ENCODE measurements at places on chromosomes 7 and 10.

DNA sequence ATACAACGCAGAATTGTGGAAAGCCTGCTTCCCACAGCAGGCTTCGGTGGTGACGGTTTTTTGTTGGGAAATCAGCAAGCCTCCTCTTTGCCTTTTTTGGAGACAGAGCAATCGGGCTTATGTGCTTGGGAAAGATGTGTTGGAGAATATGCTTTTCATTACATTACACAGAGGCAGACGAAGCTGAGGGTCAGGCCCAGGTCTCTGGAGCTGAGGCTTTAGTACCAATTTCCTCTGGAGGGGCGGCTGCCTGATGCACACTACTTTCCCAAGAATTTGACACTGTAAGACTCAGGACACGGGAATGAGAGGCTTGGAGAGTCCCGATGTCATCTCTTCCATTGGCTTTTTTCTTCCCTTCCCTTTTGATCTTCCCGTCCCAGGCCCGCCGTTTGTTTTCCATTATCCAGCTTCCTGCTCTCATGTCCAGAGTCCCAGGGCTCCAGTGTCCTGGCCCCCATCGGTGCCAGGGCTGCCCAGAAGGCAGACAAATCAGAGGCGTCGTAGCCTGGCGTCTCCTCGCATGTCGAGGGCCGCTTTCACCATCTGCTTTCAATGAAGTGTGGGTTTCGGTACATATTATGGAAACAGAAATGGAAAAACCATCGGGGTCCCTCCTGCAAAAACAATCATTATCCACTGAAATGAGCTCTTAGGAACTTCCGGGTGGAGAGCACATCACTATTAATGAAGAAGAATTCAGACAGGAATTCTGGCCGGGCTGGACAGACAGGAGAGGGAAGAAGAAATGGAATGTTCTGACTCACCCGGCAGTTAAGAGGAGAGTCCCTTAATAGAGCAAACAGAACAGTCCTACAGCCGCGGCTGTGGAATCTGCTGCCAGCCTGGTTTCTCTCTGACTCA lies 123.0 kb upstream of the JCAD start:
- DNase-seq = no peak

- peak; percentile 19 for DNase-seq
These were observed at the start of gene DNAJC12 for GRCh38 chr10:67837541-67838314. DNAJC12 (minus strand) TSS chr10:67838188; CDS start chr10:67838011, 177 bp downstream.

GRCh38 chr10:110610308-110610774 lies 33.8 kb upstream of the RBM20 start:
- peak; percentile 60 for DNase-seq

- no peak for DNase-seq
These were observed 30.7 kb upstream of the ADCY1 start for GRCh38 chr7:45543473-45543872.

DNA sequence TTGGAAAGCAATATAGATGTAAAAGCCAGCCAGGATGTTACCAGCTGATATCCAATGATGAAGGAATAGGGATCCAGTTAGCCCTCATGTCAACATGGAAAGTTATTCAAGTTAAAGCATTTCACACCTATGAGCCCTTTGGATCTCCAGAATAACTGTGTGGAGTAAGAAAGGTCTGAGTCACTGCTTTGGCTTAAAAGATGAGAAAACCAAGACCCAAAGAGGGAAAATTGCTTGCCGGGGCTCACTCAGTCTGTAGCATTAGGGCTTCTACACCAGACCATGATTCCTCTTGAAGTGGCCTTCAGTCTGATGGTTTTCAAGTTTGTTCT lies 12.6 kb downstream of the LSM5 start:
- no peak for DNase-seq

- DNase-seq = no peak
These were observed 1256.1 kb upstream of the LRRN3 start for GRCh38 chr7:109834851-109835250.

- peak; percentile 35 for DNase-seq
These were observed 916 bp downstream of the LAMB1 start for GRCh38 chr7:108001764-108002725.

GRCh38 chr7:124566583-124566982 lies 199.0 kb downstream of the GPR37 start:
- DNase-seq = no peak

DNA sequence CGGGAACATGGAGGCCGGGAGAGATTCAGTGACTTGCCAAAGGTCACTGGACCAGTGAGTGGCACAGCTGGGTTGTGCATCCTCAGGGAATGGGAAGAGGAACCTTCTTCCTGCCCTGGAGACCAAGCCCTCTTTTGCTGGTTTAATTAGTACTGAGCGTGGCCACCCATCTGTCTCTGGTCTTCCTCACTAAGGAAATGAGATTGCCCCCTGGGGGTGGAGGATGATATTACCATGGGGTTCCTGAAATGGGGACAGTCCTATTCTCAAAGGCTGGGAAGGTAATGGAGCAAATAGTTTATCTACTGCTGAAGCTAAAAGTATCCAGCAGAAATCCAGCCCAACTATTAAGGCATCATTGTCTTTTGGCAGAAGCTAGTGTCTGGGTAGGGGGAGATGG lies 98.6 kb upstream of the FGFR2 start:
- DNase-seq = no peak

GRCh38 chr10:92208157-92208720 lies 82.6 kb downstream of the CPEB3 start:
- DNase-seq = no peak

GRCh38 chr7:36459236-36459960 lies 69.7 kb downstream of the ANLN start:
- DNase-seq = no peak

DNA sequence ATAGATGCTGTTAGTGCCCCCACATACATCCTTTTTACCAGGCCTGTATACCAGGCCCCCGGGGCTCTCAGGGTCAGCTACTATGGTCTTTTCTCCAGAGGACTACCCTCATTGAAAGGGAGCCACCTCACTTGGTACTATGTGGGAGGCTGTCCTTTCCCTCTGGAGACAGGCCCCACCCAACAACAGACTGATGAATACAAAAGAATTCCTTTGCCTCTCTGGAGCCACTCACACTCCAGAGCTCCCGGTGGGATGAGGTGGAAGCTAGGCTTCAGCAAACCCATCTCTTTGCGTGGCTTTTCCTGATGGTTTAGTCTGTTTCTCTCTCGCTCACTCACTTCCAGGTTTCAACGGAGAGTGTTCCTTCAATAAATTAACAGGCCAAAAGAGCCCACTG lies 30.3 kb downstream of the ANKMY2 start:
- DNase-seq = no peak

- no peak for DNase-seq
These were observed 8.0 kb upstream of the CELF2 start for GRCh38 chr10:11009471-11010308.

DNA sequence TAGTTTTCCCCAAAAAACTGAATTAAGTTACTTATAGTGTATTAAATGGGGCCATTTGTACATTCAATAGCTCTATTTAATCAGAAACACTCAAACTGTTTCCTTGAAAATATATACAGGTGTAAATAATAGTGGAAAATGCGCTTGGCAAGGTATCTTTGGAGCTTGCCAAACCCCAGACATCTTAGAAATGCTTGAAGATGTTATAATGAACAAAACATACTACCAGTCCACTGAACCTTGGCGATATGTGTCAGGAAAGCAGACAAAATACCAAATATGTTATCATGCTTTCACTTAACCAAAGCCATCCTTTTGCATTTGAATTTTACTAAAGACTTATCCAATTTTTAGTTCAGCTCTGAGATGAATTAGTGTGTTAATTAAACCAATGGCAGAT lies 352.7 kb upstream of the SEMA3A start:
- DNase-seq = no peak

- no peak for DNase-seq
These were observed 294.7 kb downstream of the C7orf25 start for GRCh38 chr7:42617071-42617765.

DNA sequence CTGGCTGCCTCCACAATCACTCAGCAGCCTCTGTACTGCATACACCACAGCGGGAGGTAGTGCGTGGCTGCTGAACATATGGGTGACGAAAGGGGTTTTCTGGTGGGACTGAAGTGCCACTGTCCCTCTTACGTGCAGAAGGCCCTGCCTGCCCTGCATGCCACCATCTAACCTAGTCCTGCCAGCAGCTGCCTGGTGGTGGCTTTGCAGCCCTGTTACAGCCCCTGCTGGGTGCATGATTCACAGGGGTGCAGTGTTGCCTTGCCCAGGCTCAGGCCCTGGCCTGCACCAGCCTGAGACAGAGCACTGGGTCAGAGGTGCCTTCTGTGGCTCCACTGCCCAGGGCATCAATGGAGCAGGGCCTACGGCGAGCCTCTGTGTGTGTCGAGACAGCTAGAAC lies 50.1 kb downstream of the SYPL1 start:
- no peak for DNase-seq

- DNase-seq = no peak
These were observed 12.1 kb downstream of the CRYGN start for GRCh38 chr7:151427705-151428377.
